ENCODE measurements at places on chromosomes 2 and 18.

DNA sequence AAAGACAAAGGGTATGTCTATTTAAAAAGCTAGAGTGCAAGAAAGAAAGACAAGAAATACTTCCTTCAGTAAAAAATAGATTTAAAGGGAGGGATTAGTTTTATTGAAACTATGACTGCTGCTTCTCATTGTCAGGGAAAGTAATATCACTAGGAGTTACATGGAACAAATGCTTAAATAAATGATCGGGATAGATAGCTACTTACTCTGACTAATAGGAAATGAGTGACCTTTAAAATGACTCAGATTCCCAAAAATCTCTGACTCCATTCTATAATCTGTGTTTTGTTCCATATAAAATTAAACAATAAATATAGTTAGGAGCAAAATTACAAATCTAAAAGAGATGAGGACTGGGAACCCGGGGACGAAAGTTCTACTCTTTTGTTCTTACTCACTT, 669.3 kb downstream of the NR4A2 start:
- DNase-seq, result no peak

GRCh38 chr2:101112772-101113157, 38.4 kb downstream of the TBC1D8 start:
- no peak for DNase-seq

DNA sequence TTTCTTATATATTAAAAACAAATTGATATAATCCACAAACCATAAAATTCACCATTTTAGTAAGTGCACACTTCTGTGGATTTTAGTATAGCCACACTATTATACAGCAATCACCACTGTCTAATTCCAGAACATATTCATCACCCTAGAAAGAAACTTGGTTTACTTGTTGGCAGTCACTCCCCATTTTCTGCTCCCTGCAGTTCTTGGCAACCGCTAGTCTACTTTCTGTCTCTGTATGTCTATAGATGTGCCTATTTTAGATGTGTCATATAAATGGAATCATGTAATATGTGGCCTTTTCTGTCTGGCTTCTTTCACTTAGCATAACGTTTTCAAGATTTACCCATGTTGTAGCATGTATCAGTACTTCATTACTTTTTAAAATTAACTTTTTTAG, 5.7 kb downstream of the CKAP2L start:
- no peak for DNase-seq

GRCh38 chr18:74715306-74715705, 117.6 kb downstream of the ZNF407 start:
- DNase-seq, result no peak

DNA sequence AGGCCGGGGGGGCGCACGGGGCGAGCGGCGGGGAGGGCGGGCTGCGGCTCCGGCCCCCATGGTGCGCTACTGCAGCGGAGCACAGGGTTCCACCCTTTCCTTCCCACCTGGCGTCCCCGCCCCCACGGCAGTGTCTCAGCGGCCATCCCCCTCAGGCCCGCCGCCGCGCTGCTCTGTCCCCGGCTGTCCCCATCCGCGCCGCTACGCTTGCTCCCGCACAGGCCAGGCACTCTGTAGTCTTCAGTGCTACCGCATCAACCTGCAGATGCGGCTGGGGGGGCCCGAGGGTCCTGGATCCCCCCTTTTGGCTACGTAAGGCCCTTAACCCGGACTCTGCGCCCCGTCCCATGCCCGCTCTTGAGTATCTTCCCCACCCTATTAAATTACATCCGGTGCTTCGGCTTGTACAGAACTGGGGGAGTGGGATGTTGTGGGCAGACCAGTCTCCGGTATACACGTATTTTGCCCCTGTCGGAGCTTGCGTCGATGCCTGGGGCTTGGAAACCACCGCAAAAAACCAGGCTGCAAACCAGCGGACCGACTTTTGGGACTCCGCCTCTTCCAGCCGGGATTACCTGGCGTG, 598 bp upstream of the WBP1 start:
- peak; percentile 75 for DNase-seq

DNA sequence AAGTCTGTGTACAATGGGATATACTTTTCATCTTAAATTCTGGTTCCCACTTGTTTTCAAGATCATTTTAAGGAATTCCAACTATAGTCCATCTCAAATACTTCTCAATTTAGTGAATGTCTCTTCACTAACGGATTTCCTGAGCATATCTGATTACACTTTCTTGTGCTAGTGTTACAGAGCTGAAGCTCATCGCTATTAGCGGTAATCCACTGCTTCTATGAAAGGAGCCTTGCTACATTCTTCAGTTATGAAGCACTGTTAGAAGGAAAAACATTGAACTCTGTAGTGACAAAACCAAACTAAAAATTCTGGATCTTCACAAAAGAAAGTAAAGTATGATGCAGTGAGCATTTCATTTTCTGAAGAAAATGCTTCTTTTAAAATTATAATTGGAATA, 72.0 kb downstream of the AGPS start:
- no peak for DNase-seq

GRCh38 chr2:60555066-60555782, 1.8 kb upstream of the BCL11A start:
- peak; percentile 36 for DNase-seq

DNA sequence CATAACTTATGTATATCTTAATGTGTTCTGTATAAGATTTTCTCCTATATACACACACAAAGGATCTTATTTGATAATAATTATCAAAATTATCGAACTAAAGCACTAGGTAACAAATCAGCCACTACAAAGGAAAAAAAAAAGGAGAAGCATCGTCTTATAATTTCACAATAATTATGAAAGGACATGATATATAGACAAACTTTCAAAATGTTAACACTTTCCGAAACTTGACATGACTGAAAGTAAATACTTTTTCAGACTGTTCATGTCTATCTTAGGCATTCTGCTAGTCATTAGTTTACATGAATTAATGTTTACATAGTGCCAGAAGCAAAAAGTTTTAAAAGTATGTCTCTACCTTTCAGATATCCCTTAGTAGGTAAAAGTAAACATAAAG, 7.3 kb upstream of the NR4A2 start:
- DNase-seq, result no peak

Measured in T-helper 17 cell (primary cell).